B cell (primary cell): ENCODE measurements at places on chromosomes 3 and 15. TPM values are rescaled to one million over a fixed set of nuclear protein-coding genes. Genes with fewer than 3 reads are reported as not detected.

GRCh38 chr15:101139986-101140696 lies 111.7 kb downstream of the CHSY1 start:
- no peaks in the 10 kb centered on the region for H3K27me3 ChIP-seq
- no peaks in the 10 kb centered on the region for H3K36me3 ChIP-seq
- no peak overlapping the region for H3K27ac ChIP-seq
- H3K4me3 ChIP-seq = no peak overlapping the region

DNA sequence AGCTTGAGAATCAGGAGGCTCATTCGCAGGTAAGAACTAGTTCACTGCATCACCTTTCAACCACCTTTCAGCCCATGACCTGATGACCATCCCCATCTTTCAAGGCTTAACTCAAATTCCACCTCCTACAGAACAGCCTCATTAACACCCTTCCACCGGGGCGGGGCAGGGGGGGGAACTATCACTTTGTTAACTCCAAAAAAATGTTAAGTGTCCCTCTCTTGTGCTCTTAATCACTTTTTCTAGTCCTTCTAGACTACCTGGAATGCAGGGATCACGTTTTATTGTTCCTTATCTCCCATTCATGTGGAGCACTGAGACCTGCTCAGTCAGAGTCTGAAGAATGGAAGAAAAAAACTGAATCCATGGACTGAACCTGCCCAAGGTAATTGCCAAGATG lies 51.8 kb downstream of the ATP13A4 start:
- no peak overlapping the region for H3K4me3 ChIP-seq
- no peaks in the 10 kb centered on the region for H3K4me1 ChIP-seq
- no peak overlapping the region for H3K27ac ChIP-seq
- H3K27me3 ChIP-seq = no peaks in the 10 kb centered on the region
- no peak for DNase-seq

DNA sequence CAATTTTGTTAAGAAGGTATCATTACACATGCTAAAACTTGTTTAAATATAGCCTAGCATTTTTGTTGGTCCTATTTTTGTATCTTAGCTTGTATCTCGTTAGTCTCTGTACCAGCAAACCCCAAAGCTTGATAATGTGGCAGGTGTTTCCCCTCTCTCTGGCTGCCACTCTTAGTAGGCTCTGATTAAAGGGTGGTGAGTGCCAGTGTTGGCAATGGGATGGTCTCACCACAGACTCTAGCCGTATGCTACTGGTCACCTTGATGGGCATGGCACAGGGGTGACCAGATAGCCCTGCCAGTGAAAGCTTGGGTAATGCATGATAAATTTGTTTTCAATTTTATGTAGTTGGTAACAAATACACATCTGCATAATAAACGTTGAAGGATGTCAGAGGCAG lies 188.3 kb downstream of the CFAP20DC start:
- no peaks in the 10 kb centered on the region for H3K36me3 ChIP-seq
- H3K27ac ChIP-seq = no peak overlapping the region
- H3K4me3 ChIP-seq = no peak overlapping the region
- H3K4me1 ChIP-seq = peaks cover 5% of the 10 kb centered on the region

GRCh38 chr3:188752850-188753249 lies 418.9 kb upstream of the TPRG1 start:
- H3K27me3 ChIP-seq = no peaks in the 10 kb centered on the region
- H3K36me3 ChIP-seq = no peaks in the 10 kb centered on the region
- DNase-seq = peak; percentile 48
- no peak overlapping the region for H3K4me3 ChIP-seq
- H3K4me1 ChIP-seq = peaks cover 36% of the 10 kb centered on the region

DNA sequence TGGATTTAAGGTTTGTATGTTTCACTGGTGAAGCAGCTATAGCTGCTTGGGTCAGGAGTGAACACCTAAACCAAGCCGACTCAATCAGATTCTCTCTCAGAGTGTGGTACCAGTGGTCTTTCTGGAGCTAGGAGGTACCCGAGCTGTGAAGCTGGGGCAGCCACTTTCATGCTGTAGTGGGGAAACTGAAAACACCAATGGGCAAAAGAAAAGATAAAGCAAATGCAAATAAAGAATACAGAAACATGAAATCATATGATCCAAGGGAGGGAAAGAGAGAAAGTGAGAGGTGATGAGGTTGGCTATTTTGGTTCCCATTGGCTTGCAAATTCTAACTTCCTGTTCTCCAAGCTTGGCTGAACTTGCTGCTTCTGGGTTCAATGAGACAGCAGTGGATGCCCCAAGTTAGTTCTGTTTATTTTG lies 212.3 kb upstream of the CFAP20DC start:
- no peaks in the 10 kb centered on the region for H3K36me3 ChIP-seq
- H3K27me3 ChIP-seq = no peaks in the 10 kb centered on the region
- peak overlapping the region; percentile 24 for H3K27ac ChIP-seq
- H3K4me1 ChIP-seq = peaks cover 17% of the 10 kb centered on the region
- peak; percentile 67 for DNase-seq
- H3K4me3 ChIP-seq = no peak overlapping the region

- no peak overlapping the region for H3K4me3 ChIP-seq
- peaks cover under 1% of the 10 kb centered on the region for H3K27me3 ChIP-seq
- no peaks in the 10 kb centered on the region for H3K4me1 ChIP-seq
- no peaks in the 10 kb centered on the region for H3K36me3 ChIP-seq
These were observed 6.6 kb downstream of the GABRB3 start for GRCh38 chr15:26766262-26766661.

GRCh38 chr3:195104340-195104739 lies 166.6 kb downstream of the XXYLT1 start:
- no peak overlapping the region for H3K27ac ChIP-seq
- no peaks in the 10 kb centered on the region for H3K36me3 ChIP-seq
- no peak overlapping the region for H3K4me3 ChIP-seq
- no peaks in the 10 kb centered on the region for H3K27me3 ChIP-seq
- no peak for DNase-seq

The TGM5 gene
- total RNA-seq = 0.42 TPM in 1 of 2 replicates, not detected in the other

The THSD4 gene
- total RNA-seq = not detected in 2 replicates

The ADIPOQ gene
- not detected in 2 replicates for total RNA-seq
